ENCODE measurements at places on chromosomes 11 and 22.

- no peak for DNase-seq
Measured at GRCh38 chr11:31770011-31770700, 41.0 kb downstream of the PAX6 start.

GRCh38 chr11:93921695-93922468, 71.5 kb upstream of the VSTM5 start:
- DNase-seq = peak; percentile 22

DNA sequence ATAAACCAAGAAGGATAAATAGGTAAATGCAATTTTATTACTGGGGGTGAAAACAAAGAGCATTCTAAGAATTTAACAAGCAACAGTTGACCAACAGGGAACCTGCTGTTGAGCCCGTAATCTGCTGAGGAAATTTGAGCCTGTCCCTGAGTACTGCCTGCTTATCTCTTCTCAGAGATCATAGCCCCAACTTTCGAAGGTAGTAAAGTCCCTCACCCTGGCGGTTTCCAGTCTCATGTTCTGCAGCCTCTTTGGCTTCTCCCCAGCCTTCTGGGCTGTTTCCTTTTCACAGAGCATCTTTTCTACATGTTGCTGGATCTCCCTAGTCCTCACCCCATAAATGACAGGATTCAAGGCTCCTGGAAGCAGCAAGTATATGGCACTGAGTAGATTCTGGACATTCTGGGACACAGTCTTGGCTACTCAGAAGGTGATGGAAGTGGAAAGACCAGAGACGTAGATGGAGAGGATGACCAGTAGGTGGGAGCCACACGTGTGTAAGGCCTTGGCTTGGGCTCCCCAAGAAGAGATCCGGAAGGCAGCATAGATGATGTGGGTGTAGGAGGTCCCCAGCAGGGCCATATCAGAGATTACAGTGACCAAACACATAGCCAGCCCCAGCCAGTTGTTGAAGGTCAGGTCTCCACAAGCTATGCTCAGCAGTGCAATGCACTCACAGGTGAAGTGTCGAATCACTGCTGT, 51.6 kb downstream of the RRM1 start:
- DNase-seq = no peak

DNA sequence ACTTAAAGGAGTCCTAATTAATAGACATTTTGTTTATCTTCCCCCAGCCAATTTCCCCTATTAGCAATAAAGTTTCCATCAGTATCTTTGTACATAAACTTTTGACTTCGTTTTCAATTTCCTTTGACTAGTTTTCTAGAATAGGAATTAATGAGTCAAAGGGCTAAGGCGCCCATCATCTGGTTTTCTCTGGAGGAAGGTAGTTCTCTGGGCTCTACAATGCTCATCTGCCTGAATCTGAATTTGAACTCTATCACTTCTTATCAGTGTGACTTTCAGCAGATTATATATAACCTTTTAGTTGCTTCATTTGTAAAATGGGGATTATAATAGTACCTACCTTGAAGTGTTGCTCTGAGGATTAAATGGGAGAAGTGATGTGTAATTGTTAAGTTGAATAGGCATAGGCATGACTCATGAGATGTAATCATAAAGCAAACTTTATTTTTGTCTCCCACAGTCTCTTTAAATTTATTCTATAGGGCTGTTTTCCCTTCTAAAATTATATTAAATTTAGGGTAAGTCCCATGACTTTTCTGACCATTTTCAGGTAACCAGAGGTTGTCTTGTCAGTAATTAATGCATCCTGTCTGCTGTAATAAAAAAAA, 5.8 kb upstream of the TUB start:
- no peak for DNase-seq

- DNase-seq = no peak
Measured at GRCh38 chr11:132187814-132188213, 817.4 kb downstream of the NTM start.

- DNase-seq = no peak
Measured at GRCh38 chr11:70619591-70619990, 221.3 kb downstream of the CTTN start.

DNA sequence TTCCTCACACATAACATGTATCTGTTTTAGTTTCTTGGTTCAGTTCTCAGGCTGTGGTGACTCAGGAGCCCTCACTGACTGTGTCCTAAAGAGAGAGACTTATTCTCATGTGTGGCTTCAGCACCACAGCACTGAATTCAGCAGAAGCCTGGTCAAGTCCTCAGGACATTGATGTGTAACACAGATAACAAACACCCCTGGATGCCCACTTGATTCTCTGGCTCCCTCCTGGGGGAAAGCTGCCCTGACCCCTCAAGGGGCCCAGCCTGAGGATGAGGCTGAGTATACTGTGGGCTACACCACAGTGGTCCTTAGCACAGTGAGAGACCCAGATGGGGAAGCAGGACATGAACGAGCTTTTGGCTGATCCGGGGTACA, 87.2 kb upstream of the VPREB1 start:
- no peak for DNase-seq

GRCh38 chr11:108543316-108543964, 45.3 kb upstream of the POGLUT3 start:
- DNase-seq = no peak

DNA sequence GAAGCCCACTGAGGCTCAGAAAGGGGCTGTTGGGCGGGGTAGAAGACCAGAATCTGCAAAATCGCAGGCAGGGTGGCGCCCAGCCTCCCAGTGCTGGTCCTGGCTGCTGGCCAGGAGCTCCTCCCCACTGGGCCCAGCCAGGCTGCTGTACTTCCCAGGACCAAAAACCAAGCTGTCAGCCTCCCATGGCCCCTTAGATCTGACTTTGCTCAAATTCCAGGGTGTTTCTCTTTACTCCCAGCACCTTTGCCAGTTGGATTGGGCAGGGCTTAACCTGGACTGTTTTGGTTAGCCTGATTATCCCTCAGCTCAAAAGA, 44.2 kb upstream of the WEE1 start:
- no peak for DNase-seq

DNA sequence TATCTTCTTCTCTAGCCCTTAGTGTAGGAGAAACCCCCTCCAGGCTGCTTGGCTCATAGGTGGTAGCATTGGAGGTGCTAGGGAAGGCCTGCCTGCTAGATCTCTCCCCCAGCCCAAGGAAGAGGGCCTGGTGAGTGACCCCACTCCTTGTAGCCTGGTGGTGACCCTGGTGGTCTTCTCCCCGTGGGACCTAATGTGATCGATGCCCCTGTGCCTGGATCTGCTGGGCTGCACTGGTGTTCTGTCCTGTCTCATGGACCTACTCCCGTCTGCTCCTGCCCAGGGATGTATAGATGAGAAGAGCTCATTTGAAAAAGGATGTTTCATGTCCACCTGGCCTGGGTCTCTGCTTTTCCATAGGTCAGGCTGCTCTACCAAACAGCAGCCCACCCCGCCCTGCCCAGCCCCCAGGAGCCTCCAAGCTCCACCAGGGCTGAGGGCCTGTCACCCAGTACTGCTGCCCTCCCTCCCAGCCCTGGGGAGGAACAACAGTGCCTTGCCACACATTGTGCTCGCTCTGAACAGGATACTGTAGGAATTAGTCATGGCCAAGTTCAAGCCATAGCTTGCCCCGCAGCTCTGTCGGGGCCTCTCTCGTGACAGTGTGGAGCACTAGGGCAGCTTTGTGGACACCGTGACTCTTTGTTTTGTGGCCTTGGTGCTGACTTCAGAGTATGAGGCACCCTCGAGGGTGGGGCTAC, 19.7 kb downstream of the SLC37A2 start:
- DNase-seq = peak; percentile 5

DNA sequence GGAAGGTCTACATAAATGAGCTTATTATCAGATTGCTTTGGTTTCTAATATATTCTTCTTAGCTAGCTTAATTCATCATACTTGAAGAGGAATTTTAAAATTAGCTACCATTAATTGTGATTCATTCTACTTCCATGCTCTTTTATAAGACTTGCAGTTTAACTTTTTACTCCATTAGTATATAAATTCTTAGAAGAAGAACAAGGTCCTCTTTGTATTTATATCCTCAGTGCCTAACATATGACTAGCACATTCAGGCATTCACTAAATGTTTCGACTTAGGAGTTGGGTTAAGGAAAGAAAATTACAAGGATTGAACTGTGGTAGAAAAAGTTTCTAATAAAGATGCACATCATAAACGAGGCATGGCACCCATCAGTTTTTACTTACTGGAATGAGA, 1135.5 kb downstream of the JRKL start:
- DNase-seq = no peak

DNA sequence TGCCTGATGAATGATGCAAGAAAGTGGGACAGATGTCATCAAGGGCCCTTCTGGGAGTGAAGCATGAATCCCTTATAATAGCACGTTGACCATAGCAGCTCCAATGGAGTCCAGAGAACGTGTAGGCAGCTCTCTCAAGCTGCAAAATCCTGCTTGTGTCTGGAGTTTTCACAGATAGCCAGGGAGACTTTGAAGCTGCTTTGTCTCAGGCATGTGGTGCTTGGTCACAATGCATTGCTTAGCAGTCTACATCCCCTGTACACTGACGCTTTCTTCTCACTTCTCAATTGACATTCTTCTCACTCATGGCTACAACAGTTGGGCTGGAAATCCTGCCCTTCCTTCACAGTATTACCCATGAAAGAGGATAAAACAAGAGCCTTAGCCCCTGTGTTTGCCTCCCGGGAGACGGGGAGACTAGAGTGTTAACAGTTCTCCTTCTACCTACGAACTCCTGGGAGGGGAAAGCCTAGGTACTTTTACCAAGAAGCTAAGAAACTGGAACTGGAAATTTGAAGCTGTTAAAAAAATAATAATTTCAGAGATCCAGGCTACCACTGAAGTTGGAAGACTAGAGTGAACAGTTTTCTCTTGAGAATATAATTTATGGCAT, 20.7 kb upstream of the MMP7 start:
- no peak for DNase-seq

GRCh38 chr22:39908737-39909136, 7.9 kb downstream of the GRAP2 start:
- DNase-seq = no peak

- DNase-seq = peak; percentile 15
Measured at GRCh38 chr11:1693327-1694063, 3.5 kb upstream of the KRTAP5-6 start.

GRCh38 chr11:108663154-108663877, 1.6 kb upstream of the DDX10 start:
- no peak for DNase-seq

GRCh38 chr22:40247976-40248375, 70.3 kb downstream of the TNRC6B start:
- DNase-seq = no peak

GRCh38 chr11:68993546-68993945, 12.8 kb upstream of the MRGPRD start:
- DNase-seq = no peak

- DNase-seq = no peak
Measured at GRCh38 chr22:36042240-36042639, 13.6 kb upstream of the RBFOX2 start.

DNA sequence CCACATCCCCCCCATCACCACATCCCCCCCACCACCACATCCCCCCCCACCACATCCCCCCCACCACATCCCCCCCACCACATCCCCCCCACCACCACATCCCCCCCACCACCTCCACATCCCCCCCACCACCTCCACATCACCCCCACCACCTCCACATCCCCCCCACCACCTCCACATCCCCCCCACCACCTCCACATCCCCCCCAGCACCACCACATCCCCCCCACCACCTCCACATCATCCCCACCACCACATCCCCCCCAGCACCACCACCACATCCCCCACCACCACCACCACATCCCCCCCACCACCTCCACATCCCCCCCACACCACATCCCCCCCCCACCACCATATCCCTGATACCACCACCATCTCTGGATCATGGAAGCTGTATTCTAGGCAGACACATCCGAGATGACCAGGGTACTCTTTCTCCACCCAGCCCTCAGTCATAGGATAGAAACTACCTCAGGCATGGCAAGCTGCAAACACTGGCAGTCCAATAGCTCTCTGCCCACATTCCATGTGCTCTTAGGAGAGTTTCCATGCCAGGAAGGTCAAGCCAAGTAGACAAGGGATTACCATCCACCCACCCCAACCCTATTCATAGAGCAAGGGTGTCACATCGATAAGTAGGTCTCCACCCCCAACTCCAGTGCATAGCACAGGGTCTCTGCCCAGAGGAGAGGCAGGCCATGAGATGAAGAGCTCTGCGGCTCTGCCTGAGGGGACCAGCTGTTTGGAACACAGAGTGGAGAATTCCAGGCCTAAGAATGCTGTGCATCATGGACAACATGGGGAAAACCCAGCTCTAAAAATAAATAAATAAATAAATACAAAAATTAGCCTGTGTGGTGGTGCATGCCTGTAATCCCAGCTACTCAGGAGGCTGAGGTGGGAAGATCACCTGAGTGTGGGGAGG, 33.0 kb upstream of the TEAD1 start:
- DNase-seq = no peak

DNA sequence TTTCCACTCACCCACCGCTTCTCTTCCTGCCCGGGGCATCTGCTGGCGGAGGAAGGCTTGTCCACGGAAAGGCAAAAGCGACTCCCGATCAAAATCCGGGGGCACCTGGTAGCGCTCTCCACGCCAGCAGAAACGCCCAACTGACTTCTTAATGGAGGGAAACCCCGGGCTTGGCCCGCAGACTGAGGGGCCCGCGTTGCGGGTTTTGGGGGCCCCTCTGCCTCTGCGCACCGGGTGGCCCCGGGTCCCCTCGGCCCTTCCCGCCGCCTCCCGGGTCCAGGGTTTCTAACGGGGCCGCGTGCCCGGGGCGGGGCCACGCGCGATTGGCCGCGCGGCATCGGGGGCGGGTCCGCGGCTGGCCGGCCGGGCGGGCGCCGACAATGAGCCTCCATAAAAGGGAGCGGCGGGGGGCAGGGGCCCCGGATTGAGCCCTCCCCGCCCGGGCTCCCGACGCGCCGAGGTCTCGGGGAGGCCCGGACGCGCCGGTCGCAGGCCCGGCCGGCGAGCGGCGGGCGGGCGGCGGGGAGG, at the start of gene SPINDOC:
Gene SPINDOC, plus strand, starts transcription at position 422 of the 528 bp plus-strand sequence. CDS start 231 bp downstream, outside the sequence.
- DNase-seq = no peak

- no peak for DNase-seq
Measured at GRCh38 chr11:1830322-1831223, 4.2 kb upstream of the SYT8 start.

DNA sequence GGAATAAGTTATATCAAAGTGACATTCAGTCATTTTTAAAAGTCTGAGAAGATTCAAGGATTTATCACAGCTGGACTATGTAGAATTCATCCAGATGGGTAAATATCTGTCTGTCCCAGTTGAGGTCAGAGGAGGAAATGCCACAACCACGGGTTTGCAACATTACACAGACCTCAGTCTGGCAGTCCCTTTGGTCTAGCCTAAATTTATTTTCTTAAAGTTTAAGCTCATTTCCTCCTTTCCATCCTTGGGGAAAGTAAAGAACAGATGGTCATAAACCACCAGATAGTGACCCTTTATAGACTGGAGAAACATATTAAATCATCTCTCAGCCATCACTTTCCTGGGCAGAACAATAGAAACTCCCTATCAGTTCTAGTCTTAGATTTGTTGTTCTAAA, 238.4 kb upstream of the DDI1 start:
- DNase-seq = peak; percentile 53

All from pulmonary artery endothelial cell (primary cell).